ENCODE measurements at places on chromosomes 5 and 9. TPM values are rescaled to one million over a fixed set of nuclear protein-coding genes. Genes with fewer than 3 reads are reported as not detected.

Gene LECT2
- total RNA-seq = not detected

DNA sequence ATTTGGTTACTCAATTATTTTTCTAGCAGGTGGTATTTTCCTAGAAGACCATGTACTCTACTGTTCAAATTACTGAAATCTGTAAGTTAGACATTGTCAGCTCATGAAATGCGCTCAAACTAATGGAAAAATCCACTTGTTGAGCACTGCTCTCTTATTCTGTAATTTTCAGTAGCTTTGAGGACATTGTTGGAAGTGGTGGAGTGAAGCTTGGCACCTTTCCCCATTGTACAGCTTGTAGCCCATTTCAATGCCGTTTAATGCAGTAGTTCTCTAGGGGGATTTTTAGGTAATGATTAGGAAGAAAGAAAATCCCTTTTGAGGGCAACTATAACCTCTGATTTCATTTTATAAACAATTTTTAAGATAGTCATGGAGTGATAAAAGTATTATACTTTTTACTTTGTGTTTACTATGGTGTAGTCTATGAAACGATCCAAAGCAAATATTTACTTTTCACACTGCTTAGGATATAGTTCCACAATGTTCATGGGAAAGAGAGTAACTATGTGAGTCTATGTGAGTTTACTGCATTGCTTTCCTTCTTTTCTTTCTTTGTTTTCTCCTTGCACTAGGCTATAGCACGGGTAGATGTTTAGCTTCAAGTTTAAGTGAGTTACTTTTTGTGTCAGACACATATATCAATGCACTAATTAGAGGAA, 165.8 kb upstream of the ANKH start:
- no peak overlapping the region for H3K27ac ChIP-seq
- no peaks in the 10 kb centered on the region for H3K36me3 ChIP-seq
- no peak overlapping the region for H3K4me3 ChIP-seq
- H3K4me1 ChIP-seq = no peaks in the 10 kb centered on the region

DNA sequence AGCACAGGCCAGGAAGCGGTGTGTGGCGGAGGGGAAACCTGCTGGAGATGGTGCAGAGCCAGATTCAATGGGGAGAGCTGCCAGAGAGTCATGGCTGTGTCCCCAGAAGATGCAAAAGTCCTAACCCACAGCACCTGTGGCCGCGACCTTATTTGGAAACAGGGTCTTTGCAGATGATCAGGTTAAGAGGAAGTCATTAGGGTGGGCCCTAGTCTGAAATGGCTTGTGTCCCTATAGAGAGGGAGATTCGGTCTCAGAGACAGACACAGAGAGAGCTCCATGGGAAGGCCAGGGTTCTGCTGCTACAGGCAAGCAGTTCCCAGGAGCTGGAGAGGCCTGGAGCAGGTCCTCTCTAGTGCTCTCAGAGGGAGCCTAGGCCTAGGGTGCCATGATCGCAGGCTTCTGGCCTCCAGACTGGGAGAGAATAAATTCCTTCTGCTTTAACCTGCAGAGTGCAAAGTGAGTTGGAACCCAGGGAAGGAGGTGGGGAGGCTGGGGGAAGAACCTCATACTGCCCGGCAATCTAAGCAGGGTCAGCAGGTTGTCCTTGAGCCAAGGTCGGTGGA, 1.9 kb upstream of the LPCAT1 start:
- peaks cover 17% of the 10 kb centered on the region for H3K4me1 ChIP-seq
- H3K27ac ChIP-seq = no peak overlapping the region
- no peak overlapping the region for H3K4me3 ChIP-seq
- DNase-seq = peak; percentile 35
- H3K36me3 ChIP-seq = peaks cover 8% of the 10 kb centered on the region

Gene TLR4
- 46.7 TPM for total RNA-seq

DNA sequence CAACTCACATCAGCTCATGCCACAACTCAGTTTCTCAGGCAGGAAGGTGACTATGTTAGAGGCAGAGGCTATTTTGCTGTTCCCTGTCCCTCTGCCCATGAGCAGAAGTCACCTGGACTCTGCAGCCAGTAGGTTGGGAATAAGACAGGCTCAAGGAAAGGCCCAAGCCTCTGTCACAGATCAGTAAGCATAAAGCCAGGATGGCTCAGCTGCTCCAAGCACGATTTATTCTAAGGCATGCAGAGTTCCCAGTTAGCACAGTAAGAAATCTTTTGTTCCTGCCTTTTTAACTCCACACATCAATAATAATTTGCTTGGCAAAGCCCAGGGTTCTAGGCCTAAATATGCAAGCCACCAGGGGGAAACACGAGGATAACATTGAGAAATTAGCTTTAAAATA, 249.0 kb upstream of the ADRA1B start:
- H3K4me1 ChIP-seq = no peaks in the 10 kb centered on the region
- H3K36me3 ChIP-seq = no peaks in the 10 kb centered on the region
- no peak for DNase-seq

GRCh38 chr9:122286764-122287163, 22.1 kb downstream of the MRRF start:
- H3K4me3 ChIP-seq = no peak overlapping the region
- peaks cover 43% of the 10 kb centered on the region for H3K36me3 ChIP-seq
- H3K27ac ChIP-seq = no peak overlapping the region
- H3K27me3 ChIP-seq = no peaks in the 10 kb centered on the region
- no peaks in the 10 kb centered on the region for H3K4me1 ChIP-seq
- DNase-seq = no peak

DNA sequence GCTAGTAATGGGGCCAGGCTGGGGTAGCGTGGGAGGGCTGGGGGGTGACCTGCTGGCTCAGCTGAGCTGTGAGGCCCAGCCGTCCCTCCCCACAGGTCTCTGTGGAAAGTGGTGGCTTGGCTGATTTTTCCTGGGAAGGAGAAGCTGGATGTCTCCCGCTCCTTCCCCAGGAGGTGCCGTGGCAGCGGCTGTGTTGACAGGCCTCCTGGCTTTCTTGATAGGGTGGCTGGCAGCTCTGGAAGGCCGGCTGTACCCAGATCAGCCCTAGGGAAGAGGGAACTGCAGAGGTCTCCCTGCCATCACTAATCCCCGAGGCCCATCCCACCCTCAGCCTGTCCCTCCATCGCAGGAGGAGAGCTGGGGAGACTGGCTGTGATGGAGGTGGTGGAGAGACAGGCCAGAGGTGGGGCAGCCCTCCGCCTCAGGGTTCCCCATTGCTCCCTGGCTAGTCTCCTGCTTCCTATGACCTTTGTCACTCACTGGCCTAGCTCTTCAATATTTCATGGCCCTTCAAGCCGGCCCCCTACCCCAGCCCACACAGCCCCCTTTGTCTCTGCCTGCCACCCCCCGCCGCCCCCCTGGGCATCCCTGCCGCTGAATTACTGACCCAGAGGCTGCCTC, 6.8 kb downstream of the CXXC5 start:
- peaks cover 83% of the 10 kb centered on the region for H3K4me1 ChIP-seq
- H3K4me3 ChIP-seq = peak overlapping the region; percentile 26
- peak overlapping the region; percentile 98 for H3K27ac ChIP-seq

DNA sequence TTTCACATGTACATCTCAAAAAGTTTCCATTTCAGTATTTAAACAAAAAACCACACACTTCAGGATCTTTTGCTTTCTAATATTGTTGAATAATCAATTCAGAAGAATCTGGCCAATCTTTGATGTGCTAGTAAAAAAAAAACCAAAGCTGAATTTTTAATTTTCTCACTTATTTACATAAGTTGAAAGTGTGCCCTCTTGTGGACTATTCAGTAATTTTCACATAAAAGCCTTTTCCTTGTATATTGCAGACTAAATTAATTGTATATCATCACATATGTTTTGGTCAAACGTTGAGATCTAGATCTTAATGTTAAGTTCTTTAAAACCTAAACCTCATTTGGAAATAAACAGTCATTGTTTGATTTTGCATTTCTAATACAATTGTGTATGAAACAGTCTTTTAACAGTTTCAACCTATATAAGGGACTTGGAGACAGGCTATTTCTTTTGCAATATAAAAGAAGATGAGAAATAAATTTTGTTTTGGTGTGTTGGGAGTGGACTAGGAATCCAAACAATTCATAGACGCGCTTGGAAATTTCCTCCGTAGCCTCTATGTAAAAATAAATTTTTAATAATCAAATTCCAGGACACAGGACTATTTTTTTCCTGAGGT, 68.1 kb downstream of the NIPBL start:
- no peaks in the 10 kb centered on the region for H3K36me3 ChIP-seq
- H3K4me3 ChIP-seq = no peak overlapping the region
- no peaks in the 10 kb centered on the region for H3K27me3 ChIP-seq
- DNase-seq = no peak
- peaks cover 22% of the 10 kb centered on the region for H3K4me1 ChIP-seq

- H3K4me1 ChIP-seq = peaks cover 11% of the 10 kb centered on the region
- peaks cover 92% of the 10 kb centered on the region for H3K27me3 ChIP-seq
- H3K36me3 ChIP-seq = no peaks in the 10 kb centered on the region
- H3K27ac ChIP-seq = no peak overlapping the region
- H3K4me3 ChIP-seq = no peak overlapping the region
- DNase-seq = peak; percentile 82
Observed at GRCh38 chr9:122221183-122221811, 7.5 kb downstream of the LHX6 start.

- no peak overlapping the region for H3K27ac ChIP-seq
- no peak overlapping the region for H3K4me3 ChIP-seq
Observed at GRCh38 chr5:68709239-68709638, 384.6 kb upstream of the SLC30A5 start.

DNA sequence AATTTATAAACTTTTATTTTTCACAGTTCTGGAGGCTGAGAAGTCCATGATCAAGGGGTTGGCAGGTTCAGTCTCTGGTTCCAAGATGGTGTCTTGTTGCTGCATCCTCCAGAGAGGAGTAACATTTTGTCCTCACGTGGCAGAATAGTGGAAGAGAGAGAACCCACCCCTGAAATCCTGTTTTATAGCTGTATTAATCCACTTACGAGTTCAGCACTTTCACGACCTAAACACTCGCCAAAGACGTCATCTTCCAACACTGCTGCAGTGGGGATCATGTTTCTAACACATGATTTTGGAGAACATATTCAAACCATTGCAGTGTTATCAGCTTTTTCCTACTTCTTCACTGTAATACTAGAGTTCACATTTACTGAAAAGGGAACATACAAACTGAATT, 233.0 kb upstream of the ATP10B start:
- H3K4me3 ChIP-seq = no peak overlapping the region
- DNase-seq = no peak
- peaks cover 8% of the 10 kb centered on the region for H3K4me1 ChIP-seq
- no peak overlapping the region for H3K27ac ChIP-seq

Gene NUTM2G
- not detected for total RNA-seq

GRCh38 chr5:143041-143440, 48.3 kb upstream of the LRRC14B start:
- no peak overlapping the region for H3K4me3 ChIP-seq
- no peaks in the 10 kb centered on the region for H3K36me3 ChIP-seq
- no peak for DNase-seq
- no peak overlapping the region for H3K27ac ChIP-seq
- H3K4me1 ChIP-seq = no peaks in the 10 kb centered on the region

Gene S1PR3
- 3.3 TPM for total RNA-seq

Gene SPINK7
- total RNA-seq = not detected

Gene CYLC2
- total RNA-seq = not detected
